ENCODE measurements at places on chromosomes 2 and 18.

DNA sequence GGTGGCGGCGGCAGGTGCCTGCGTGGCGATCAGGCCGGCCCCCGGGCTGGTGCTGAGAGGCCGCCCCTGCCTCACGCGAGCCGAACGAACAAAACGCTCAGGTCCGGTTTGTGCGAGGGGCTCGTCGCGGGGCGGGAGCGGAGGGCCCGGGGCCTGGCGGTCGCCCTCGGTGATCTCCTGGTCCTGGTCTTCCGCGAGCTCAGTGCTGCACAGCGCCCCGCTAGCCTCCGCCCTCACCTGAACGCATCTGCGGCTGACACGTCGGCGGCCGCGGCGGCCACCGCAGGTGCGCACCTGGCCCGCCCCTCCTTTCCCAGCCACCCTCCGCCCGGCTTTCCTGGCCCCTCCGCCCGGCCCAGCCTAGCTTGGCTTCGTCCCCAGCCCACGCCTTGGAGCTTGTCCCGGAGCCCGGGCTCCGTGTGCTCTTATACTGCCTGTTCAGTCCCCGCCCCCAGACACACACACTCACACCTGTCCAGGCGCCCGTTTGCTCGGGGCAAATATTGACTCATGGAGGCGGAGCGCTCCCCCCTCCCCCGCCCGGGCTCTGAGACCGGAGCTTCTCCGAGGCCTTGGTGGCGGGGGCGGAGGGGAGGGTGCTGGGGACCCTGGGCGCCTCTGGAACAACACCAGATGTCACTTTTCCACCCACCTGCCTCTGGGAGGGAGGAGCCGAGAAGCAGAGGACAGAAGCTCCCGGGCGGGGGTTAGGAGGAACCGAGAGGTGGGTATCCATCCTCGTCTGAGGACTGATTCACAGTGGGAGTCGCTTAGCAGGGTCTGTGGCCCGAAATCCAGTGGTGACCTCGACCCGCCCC lies 8.6 kb upstream of the CRYBA2 start:
- no peak for DNase-seq

DNA sequence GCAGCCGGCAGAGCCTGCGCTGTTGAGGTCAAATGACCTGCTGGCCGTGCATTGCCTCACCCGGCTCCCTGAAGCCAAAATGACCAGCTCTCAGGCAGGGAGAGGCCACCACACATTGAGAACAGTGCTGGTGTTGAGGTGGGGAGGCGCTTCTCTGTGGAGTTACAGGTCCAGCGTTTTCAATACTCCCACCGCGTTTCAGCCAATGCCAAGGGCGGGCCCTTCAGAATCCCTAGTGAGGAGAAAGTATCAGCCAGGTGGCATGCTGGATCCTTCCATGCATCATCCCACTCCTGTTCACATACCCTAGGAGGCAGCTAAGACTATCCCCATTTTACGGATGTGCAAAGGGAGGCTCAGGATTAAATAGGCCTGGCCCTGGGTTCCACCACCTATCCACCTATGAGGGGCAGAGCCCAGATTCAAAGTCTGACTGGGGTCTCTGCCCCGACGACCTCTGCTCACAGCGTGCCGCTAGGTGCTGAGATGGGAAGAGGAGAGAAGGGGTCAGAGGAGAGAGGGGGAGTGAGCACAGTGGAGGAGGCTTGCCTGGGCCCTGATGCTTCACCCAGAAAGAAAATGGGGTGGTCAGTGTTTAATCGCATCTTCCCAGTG lies 137.6 kb upstream of the ID2 start:
- no peak for DNase-seq

DNA sequence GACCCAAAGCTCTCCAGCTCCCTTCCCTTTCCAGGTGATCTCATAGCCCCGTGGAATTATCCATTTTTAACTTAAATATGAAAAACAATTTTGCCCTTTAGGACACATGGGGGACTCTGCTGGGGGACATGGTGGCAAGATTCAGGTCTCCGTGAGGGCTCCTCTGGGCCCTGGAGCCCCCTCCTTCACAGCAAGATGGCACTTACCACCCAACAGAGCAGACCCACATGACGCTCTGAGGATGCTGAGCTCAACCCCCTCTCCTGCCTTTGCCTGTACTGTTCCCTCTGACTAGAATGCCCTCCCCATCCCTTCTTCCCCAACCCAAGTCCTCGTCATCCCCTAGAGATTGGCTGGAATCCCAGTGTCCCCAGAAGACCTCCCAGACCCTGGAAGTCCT lies 17.2 kb downstream of the TEX51 start:
- no peak for DNase-seq

DNA sequence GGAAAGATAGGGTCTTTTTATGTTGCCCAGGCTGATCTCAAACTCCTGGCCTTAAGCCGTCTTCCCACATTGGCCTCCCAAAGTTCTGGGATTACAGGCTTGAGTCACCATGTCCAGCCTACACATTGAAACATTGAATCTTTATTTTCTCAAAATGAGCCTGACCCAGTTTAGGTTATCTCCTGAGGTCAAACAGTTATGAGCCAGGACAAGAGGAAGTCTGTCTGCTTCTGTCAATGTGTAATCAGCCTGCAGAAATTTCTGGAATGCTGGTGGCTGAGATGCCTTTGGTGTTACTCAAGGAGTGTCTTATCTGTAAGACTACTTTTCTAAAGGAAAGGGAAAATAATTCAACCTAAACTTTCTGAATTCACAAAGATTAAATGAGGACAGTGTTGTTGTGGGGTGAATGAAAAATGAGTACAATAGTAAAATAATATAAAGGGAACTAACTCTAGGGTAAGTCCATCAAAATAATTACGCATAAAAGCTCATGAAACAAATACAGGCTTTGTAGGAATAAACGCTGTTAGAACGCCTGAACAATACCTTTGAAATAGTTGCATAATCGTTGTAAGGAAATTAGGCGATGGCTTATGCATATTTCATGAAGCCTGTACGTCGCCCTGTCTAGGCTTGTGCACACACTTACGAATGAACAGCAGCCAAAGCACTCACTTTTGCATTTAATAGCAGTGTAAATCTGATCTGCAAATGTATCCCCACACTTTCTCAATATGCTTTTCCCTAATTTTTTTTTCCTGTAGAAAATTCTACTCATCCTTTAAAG lies 260.8 kb downstream of the RDH14 start:
- no peak for DNase-seq

DNA sequence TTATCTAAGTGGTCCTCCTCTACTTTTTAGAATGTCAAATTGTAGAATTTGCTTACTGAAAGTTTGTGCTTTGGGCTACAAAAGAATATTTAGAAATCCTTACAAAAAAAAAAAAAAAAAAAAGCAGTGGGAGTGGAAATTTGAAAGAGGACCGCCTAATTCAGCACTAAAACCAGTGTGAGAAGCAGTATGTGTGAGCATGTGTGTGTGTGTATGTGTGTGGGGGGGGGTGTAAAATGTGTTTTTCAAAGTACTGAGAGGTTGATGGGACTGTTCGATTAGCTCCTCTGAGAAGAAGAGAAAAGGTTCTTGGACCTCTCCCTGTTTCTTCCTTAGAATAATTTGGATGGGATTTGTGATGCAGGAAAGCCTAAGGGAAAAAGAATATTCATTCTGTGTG lies at the start of gene VIT:
VIT (plus strand) TSS at position 175 of the 400 bp plus-strand sequence. CDS start 19,664 bp downstream, outside the sequence.
- DNase-seq: no peak

DNA sequence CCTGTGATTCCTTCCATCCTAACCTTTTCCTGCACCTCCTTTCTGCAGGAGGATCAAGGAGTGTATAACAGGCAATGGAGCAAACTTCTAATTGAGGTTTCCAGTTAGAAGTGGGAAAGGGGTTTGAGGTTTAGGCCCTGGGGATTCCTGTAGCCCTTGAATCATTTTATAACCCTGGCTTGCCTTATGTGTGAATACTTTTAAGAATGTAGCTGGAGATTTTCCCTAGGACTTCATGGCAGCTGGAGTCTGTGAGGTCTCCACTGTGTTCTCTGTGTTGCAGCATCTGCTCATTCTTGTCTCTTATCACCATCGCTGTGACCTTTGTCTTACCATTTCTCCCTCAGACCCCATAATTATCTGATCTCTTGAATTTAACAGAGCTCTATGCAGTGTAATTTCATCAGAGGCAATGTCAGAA lies 370.2 kb upstream of the SLC14A2 start:
- DNase-seq: no peak

- no peak for DNase-seq
Measured at GRCh38 chr2:19362094-19362754, 3.8 kb upstream of the OSR1 start.

- no peak for DNase-seq
Measured at GRCh38 chr2:15560140-15560987, 770 bp downstream of the NBAS start.

DNA sequence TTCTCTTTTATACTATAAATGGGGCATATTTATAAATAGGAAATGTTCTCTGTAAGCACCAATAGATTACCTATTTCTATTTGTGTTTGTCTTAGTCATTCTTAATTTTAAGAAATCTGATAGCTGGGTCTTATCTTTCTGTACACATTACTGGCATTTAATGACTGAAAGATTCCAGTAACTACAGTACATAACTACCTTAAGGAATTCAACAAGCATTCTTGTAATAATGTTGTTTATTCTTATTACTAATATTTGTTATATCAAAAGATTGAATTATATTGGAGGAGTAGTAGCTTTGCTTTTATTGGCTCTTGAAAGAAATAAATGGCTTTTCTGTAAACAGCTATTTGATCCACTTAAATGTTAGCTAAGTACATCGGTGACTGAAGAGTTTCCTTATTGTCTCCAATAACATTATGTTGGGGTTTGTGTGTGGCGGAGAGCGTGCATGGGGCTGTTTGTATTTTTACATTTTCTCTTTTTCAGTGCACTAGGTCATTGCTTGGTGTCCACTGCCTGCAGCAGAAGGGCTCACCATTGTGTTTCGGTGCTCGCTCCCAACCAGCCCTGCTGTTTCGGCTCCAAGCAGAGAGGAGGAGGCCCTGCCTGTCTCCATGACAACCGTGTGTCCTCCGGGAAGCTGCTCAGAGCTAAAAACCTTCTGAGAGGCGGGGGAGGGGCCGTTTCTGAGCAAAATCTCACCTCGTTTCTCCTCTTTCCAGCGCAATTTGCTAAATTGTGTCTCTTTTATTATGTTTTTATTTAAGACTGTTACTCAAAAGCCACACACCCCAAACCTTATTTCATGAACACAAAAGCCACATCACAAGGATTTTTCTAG lies 112.5 kb upstream of the SLC38A11 start:
- no peak for DNase-seq

GRCh38 chr2:204550751-204551511 lies 5.7 kb downstream of the PARD3B start:
- no peak for DNase-seq

DNA sequence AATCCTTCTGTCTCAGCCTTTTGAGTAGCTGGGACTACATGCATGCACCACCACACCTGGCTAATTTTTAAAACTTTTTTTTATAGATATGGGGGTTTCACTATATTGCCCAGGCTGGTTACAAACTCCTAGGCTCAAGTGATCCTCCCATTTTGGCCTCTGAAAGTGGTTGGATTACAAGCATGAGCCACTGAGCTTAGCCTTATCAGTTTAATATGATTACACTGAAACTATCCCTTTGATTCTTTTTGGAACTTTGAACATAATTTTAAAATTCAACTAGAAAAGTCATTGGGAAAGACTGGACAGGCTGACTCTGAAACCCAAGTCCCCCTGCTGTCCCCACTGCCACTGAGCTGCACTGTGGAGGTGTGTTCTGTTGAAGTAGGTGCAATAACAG lies 114.8 kb downstream of the ARL4C start:
- no peak for DNase-seq

- no peak for DNase-seq
Measured at GRCh38 chr2:241002275-241003046, 4.0 kb downstream of the SNED1 start.

DNA sequence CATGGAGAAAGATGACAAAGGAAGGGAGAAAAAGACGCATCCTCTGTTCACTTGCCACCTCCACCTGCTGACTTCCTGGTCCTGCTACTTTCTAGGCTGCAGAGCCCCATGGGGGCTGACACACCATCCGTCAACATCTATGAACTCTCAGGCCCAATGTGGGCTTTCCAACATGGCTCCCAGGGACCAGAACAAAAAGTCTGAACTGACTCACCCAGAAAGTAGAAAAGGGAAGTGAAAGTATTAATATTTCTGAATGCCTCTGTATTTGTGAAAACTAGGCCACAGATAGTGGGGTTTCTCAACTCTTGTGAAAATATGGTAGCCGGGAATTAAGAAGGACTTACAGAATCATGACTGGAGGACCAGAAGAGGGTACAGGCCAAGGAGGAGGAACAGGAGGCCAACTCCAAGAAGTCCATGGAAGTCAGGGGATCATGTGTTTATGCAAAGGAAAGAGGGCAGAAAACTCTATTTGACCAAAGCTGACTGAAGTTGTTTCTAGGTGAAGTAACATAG lies 123.1 kb upstream of the CAB39 start:
- no peak for DNase-seq

GRCh38 chr2:58633613-58634365 lies 392.7 kb upstream of the FANCL start:
- DNase-seq: no peak

DNA sequence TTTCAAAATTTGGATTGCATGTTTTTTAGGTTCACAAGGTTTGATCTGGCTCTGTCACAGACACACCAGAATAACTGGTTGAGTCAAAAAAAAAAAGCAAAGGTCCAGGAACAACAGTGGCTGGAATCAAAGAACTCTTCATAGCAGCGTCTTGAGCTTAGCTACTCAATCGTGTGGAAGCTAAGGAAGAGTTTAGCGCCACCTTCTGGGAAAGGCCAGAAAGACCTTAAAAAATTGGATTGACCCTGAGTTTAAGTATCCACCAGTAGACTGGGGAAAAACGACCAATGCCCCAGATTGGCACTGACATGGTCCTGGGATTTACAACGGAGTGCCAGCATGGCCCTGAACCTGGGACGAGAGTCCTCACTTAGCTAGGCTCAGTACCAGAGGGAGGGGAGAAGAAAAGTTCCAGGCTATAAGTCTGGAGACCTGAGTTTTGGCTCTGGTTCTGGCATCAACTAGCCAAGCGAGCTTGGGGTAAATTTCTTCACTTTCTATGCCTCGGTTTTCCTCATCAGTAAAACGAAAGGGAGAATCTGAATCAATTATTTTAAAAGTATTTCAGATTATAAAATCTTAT lies 71.1 kb upstream of the TFCP2L1 start:
- no peak for DNase-seq

DNA sequence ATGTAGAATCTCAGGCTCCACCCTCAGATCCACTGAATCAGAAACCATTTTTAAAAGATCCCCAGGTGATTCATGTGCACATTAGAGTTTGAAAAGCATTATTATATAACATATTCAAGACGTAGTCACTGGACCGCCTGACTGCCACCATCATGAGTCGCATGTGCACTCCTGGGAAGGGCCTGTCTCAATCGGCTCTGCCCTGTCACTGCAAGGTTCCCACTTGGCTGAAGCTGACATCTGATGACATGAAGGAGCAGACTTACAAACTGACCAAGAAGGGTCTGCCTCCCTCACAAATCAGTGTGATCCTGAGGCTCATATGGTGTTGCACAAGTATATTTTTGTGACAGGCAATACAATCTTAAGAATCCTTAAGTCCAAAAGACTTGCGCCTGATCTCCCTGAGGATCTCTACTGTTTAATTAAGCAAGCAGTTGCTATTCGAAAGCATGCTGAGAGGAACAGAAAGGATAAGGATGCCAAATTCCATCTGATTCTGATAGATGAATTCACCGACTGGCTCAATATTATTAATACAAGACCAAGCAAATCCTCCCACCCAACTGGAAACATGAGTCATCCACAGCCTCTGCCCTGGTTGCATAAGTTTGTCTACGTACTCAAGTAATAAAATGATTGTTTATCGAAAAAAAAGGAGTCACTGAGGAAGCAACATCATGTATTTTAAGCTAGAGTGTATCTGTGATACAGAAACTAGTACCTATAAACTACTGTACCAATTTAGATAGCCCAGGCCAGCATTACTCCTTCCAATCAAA lies 26.2 kb downstream of the ATAD2B start:
- DNase-seq: no peak
